ENCODE measurements at places on chromosomes 6 and 20.

DNA sequence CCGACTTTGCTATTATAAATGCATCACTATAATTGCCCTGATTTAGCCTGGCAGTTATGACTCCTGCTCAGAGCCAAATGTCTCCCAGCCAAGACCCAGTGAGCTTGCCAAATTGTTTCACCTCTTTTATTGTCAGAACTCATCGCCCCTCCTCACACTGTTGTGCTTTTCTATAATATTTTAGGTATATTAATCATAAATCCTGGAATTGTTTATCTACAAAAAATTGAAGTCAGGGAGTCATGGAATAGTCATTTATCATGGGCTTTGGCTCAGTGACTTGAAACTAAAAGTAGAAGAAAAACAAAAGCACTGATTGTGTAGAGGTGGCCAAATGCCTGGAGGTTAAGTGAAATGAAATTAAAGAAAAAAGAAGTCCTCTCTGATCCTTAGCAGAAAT, 85.6 kb downstream of the PFDN4 start:
- no peak for DNase-seq

DNA sequence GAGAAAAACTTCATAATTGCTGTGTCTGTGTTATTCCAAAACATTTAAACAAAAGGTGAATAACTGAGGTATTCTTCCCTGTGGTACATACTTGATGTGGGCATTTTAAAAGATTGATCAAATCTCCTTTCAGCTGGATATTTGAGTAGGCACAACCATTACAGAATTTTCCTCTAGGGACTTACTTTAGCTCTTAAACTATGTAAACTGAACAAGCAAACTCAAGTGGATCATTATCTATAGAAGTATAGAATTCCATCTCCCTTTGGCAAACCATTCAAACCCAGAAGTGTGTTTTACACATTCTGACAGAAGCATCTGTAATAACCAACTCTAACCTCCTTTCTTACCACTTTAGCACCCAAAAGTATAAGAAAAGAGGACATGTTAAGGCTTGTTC, 241.4 kb downstream of the ESR1 start:
- DNase-seq: no peak

- no peak for DNase-seq
These were observed 81.1 kb downstream of the GJA10 start for GRCh38 chr6:89975366-89975765.

DNA sequence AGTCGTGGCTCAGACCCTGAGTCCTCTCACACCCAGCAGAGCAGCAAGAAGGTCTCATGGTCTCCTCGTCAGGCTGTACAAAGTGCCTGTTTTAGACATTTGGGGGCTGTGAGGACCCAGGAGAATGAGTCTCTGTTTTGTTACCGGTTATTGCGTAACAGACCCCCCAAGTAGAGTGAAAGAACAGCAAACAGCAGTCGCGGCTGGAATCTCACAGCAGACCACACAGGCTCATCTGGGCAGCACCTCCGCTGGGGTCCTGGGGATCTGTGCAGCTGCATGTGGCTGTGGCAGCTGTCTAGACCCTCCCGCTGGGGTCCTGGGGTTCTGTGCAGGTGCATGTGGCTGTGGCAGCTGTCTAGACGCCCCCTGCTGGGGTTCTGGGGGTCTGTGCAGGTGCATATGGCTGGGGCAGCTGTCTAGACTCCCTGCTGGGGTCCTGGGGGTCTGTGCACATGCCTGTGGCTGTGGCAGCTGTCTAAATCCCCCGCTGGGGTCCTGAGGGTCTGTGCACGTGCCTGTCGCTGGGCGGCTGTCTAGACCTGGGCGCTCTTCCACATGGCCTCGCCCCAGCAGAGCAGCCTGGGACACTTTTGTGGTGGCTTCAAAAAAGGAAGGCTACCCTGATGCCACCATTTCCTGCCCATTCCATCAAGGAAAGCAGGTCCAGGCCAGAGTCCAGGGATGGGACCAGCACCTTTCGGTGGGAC, 24.7 kb downstream of the ENTPD6 start:
- DNase-seq: no peak

Measured in iPS DF 19.7 (cell line).